Stomach (tissue), 19 donors: ENCODE measurements at places on chromosomes 1 and 21.

DNA sequence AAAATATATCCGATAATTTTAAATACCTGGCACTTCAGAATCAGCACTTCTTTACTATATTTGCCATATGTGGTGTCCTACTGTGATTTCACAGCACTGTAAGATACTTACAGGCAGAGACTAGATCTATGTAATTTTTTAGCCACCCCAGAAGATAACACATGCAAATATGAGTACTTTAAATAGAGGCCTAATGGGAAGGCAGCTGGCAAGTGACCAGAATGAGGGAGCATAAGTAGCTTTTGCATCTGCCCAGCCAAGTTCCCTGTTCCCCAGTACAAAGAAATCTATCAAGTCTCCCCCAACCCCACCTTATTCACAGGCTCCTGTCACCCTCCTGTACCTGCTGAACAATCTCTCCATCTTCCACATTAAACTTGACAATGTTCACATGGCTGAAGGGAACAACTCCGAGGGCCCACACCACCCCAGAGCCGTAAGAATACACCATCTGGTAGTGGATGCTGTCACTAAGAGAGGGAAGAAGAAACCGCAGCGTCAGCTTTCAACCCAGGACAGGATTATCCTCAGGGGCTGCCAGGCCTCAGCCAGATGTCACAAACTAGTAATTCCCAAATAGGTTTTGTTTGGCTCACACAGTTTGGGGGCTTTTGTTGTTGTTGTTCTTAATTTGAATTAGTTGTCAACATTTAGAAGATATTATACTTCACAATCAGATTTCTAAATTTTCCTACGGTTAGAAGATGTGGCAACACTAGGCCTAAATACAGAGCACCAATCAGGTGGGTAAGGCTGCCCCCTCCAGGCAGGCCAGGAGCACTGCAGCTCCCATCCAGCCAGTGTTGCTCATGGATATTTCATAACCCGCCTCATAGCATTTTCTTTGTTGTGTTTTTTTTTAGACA lies 10.4 kb downstream of the EMC1 start:
- DNase-seq, result peak; percentile 68

DNA sequence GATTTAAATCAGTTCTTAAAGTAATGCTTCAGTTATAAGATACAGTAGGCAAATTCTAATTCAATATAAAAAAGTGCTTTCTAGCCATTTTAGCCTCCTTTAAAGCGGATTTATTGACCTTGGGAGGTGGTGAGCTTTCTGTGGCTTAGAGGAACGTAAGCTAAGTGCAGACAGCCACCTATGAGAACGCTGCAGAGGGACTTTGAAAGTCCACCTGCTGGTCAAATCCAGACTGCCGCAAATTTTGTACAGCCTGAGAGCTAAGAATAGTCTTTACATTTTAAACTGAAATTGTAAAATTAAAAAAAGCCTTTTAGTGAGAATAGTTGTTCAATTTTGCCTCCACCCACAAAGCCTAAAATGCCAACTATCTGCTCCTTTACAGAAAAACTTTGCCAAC lies 67.0 kb upstream of the SSX2IP start:
- no peak for DNase-seq

DNA sequence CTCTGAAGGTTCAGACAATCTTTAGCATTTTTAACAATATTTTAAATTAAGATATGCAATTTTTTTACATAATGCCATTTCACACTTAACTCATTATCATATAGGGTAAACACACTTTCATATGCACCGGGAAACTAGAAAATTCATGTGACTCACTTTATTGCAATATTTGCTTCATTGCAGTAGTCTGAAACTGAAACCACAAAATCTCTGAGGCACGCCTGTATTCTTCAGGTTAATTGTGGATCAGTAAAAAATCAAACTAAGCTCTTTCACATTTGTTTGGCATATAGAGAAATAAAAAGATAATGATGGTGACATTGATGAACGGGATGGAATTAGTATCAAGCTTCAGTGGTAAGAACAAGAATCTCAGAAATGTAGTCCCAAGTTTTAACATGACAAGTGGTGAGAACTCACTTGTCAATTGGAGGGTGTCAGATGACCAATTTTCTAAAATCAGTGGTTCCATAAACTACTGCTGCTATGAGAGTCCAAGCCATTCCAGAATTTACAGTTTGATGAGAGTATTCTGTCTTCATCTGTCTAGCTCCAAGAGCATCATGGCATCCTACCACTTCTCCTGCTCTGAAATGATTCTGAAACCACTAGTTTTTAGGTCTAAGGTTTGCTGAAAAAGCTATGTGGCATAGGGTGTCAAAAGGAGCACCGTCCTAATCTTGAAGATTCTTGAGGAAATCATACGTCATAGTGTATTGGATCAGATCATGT lies 281.0 kb downstream of the PTPRC start:
- no peak for DNase-seq

GRCh38 chr1:26784023-26784871 lies 3.5 kb upstream of the PIGV start:
- peak; percentile 91 for DNase-seq

DNA sequence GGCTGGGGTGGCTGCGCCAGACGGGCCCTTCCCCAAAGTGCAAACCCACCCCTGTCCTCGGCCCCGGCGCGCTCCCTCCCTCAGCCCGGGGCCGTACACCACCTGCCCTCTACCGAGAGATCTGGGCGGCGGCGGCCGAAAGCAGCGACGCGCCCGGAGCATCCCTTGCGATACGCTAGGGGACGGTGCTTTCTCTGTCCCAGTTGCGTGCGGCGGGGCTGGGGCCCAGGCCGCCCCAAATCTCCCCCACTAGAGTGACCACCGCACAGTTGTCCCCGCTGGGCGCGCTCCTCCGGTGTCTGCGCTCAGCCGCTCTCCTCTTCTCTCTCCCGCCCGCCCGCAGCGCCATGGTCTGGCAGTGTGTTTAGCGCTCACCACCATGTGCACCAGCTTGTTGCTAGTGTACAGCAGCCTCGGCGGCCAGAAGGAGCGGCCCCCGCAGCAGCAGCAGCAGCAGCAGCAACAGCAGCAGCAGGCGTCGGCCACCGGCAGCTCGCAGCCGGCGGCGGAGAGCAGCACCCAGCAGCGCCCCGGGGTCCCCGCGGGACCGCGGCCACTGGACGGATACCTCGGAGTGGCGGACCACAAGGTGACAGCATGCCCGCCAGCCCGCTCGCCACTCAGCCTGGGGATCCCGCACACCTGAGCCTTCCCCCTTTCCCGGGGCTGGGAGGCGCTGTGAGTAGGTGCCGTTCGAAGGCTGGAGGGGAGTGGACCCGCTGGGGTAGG lies 1.0 kb downstream of the ST6GALNAC5 start:
- peak; percentile 25 for DNase-seq

DNA sequence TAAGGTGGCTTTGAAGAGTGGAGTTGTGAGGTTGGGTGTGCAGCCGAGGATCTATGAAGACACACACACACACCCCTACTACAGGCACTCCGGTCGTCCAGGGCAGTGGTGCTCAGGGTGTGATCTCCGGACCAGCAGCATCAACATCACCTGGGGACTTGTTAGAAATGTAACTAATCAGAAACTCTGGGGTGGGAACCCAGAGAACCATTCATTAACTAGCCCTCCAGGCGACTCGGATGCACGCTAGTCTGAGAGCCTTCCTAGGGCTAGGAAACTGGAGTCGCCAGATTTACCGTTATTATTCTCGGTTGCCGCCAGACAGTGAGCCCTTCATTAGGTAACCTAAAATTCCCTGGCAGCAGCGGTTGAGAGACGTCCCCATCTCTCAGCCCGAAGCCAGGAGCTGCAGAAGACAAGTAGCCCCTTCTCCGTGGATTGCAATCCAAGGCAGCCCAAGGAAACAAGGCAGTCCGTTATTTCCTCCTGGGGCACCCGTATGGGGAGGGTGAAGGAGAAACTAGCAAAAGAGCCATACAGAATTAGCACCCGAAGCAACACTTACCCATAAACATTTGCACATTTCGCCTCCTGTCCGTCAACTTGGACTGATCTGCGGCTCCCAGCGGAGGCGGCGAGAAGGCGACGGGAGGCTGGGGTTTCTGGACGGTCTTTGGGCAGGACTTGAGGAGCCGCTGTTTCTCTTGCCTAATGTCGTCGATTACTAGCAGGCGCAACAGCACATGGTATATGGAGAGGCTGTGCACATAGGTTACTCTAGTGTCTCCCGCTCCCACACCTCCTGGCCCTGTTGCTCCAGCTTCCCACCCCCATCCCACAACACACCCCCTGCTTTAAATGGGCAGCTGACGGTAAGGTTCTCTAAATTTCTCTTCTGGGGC lies 2.9 kb upstream of the CCN1 start:
- DNase-seq, result no peak

GRCh38 chr1:234281826-234282489 lies 91.3 kb upstream of the COA6 start:
- peak; percentile 42 for DNase-seq

DNA sequence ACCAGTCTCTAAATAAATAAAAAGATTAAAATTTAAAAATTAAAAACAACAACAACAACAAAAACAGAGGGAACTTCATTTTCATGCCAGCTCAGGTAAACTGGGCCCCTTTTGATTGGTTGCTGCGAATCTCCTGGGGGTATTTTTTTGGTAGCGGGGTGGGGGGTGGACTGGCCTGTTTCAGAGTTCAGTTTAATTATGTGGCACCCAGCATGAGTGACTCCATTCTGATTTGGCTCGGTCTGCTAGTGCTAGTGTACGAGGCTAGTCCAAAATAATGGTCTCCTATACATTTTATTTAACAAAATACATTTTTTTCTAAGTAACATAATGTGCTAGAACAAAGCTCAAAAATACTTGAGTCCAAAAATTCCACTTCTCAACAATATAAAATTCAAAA lies 18.2 kb downstream of the PDIK1L start:
- no peak for DNase-seq
